Mucosa of gallbladder (tissue), 1 donor: ENCODE measurements at places on chromosomes 6 and 20.

DNA sequence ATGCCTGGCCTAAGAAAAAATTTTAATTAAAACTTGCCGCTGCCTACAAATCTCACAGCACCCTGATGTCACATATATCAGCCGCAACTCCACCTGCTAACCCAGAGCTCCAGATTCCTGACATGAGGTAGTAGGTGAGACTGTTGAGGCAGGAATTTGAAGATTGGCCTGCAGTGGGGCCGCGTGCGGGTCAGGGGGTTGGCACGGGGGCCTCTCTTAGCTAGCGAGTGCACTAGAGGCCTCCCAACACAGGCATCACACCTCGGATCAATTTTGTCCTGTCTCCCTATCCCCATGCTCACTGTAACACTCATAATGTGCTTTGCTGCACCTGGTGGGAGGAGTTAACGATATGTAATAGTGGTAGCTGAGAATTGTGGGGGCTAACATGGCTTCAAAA is 349.8 kb downstream of the CDC5L start:
- DNase-seq: no peak

GRCh38 chr6:111129013-111129412 is 41.7 kb downstream of the SLC16A10 start:
- no peak for DNase-seq

DNA sequence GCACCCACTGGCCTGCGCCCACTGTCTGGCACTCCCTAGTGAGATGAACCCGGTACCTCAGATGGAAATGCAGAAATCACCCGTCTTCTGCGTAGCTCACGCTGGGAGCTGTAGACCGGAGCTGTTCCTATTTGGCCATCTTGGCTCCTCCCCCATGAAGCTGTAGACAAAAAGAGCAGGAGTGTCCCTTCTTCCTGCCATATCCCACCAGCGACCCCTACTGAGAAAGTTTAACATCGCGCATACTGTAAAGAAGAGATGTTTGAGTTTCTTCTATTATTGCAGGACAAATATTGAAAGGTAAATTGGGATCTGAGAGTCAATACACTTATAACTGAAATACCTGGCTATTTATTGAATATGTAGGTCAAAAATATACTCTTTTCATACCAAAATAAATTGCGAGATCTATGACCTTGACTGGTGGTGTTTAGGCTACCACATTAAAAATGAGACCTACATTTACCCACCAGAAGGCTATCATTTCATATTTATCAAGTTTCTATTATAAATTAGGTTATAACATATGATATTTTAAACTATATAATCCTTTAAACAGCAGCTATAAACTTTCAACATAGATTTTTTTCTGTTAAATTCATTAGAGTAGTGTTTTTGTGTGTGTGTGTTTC is 586.3 kb downstream of the HTR1B start:
- DNase-seq: peak; percentile 65

DNA sequence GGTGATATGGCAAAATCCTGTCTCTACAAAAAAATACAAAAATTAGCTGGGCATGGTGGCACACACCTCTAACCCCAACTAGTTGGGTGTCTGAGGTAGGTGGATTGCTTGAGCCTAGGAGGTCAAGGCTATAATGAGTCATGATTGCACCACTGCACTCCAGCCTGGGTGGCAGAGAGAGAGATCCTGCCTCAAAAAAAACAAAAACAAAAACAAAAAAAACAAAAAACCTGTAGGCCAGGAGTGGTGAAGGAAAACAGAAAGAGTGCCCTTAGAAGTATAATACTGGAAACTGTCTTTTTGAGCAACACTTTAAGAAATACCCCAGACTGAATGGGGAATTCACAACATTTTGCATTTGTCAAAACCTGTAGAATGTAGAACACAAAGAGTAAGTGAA is 85.3 kb downstream of the JARID2 start:
- DNase-seq: no peak

GRCh38 chr6:144413418-144413817 is 128.3 kb downstream of the UTRN start:
- no peak for DNase-seq
